Left renal pelvis (tissue), 4 donors: ENCODE measurements at places on chromosomes 1 and 21.

DNA sequence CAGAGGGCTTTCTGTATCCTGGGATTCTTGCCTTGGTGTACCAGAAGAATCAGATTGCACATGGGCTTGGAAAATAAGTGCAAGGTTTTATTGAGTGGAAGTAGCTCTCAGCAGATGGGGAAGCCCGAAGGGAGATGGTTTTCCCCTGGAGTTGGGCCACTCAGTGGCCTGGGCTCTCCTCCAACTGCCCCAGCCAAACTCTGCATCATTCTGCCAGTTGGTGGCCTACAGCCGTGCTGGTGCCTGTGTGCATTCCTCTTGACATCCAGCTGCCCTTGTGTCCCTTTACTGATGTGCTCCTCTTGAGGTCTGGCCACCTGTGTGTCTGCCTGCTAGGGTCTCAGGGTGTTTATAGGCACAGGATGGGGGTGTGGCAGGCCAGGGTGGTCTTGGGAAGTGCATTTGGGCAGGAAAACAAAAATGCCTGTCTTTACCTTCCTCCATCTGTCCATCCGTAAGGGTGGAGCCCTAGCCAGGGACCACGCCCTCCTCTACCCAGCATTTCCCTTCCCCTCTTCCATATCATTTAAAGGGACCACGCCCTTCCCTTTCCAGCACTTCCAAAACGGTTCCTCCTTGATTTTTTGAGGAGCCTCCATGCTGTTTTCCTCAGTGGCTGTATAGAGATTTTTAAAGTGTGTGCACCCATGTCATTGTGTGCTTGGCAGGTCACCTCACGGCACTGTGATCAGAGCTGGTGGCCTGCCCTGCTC, 18.9 kb downstream of the SNAP47 start:
- DNase-seq: no peak

GRCh38 chr1:170131450-170131849, 14.3 kb upstream of the NTMT2 start:
- no peak for DNase-seq

- no peak for DNase-seq
These were observed 15.7 kb downstream of the POU3F1 start for GRCh38 chr1:38030596-38031512.

DNA sequence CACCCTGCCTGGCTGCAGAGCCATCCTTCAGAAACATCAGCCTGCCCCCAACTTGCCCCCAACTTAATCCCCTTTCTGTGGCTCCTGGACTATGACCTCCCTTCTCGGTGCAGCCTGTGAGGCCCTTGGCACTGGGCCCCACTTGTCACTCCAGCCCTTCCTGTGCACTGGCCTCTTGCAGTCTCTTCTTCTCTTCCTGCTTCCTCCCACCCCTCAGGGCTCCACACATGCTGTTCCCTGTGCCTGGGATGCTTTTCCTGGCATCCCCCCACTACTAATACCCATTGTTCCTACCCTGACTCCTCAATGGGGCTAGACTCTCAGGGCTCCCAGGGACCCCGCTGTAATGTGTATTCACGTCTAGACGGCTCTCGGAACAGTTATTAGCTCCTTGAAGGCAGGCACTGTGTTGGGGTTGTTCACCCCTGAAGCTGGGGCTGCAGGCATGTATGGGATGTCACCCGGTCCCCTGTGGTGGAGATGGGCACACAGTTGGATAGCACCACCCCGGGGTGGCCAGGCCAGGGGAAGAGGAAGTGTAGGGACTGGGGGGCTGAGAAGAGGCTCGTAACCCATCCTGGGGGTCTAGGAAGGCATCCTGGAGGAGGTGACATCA, 4.5 kb downstream of the LDLRAD1 start:
- no peak for DNase-seq

DNA sequence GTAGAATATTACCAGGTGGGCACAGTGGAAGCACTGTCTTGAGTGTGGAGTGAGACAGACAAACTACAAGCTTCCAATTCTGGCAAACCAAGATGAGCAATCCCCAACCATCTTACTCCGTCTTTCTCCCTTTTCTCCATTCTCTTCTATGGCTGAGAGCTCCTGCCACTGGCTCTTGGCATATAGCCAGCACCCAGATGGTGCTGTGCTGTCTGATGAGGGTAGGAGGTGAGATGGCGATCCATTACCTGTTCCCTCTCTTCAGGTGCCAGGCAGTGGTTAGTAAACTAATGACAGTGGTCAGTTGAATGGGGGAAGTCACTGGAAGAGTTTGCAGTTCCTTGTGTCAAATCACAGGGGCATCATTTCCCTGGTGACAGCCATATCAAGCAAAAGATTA, 108.4 kb downstream of the FNBP1L start:
- no peak for DNase-seq

- no peak for DNase-seq
These were observed 55.3 kb downstream of the NDUFS5 start for GRCh38 chr1:39081271-39082009.

- DNase-seq: no peak
These were observed 3.8 kb downstream of the TRPM2 start for GRCh38 chr21:44357064-44357837.

GRCh38 chr1:18901147-18901951, 1.0 kb downstream of the ALDH4A1 start:
- DNase-seq: no peak

DNA sequence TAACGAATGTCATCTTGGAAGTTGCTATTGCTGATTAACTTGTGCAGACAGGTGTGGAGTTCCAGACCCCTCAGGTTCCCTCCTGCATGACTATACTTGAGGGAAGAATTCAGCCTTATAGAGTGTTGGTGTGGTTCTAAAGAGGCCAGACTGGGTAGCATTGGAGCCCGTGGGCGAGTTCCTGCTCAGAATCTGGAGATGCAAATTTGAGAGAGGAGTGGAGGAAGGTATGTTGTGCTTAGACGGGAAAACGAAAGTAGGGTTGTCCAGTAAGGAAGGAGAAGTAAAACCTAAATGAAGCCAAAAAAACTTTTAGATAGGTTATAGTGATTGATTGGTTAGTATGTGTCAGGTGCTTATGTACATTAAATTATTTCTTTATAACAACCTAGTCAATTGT, 79.2 kb downstream of the ZNF326 start:
- no peak for DNase-seq

GRCh38 chr1:82329226-82329625, 528.5 kb downstream of the ADGRL2 start:
- no peak for DNase-seq

GRCh38 chr1:231037585-231038517, 2.2 kb downstream of the FAM89A start:
- no peak for DNase-seq

DNA sequence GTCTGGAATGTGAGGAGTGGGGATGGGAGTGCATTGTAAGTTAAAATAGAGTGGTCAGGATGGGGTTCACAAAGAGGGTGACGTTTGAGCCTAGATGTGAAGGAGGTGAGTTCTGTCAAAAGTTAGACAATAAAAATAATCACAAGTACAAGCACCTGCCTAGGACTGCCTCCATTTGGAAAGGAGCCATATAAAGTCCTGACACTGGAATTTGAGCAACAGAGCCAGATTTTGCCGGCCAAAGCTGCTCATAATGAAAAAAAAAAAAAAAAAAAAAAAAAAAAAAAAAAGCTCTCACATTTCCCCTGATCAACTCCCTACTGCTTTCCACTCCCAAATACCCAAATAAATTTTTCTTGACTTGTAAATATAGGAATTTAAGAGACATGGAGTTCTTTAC, 4.1 kb downstream of the PALMD start:
- DNase-seq: no peak

DNA sequence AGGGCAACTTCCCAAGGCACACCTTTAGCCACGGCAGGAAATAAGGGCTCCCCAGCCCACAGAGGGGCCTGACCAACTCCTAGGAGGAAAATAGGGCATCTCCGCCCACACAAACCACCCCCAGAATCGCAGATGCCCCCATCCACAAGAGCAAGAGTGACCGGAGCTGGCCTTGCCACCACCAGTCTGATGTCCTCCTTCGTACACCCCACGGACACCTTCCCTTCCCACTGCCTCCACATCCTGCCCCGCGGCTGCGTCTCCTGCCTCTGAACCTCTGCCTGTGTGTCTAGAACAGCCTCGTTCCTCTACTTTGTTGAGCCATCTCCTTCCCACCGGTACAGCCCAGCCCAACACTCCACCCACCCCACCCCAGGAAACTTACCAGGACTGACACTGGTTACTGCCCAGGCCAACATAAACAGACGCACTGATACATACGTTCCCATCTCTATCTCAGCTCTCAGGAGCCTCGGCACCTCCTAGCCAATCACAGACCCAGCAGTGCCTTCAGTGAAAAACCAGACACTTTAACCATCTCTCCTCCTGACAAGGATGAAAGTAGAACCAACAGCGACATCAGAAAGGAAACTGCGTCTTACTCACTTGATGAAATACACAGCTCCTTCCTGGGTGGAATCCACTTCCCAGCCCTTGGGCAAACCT, 7.6 kb upstream of the PLEKHA6 start:
- DNase-seq: no peak

DNA sequence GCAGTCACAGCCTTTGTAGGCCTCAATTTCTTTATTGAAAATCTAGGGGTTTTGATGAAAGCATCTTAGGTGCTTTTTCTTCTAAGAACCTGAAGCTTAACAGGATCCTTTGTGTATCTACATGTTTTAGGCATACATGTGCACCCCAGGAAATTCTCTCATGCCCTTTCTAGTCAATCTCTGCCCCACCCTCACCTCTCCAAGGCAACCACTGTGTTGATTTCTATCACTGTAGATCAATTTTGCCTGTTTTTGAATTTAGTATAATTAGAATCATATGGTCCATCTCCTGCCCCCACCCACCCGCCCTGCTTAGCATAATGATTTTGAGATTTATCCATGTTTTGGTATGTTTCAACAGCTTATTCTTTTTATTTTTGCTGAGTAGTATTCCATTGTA, 19.4 kb downstream of the VANGL1 start:
- no peak for DNase-seq

DNA sequence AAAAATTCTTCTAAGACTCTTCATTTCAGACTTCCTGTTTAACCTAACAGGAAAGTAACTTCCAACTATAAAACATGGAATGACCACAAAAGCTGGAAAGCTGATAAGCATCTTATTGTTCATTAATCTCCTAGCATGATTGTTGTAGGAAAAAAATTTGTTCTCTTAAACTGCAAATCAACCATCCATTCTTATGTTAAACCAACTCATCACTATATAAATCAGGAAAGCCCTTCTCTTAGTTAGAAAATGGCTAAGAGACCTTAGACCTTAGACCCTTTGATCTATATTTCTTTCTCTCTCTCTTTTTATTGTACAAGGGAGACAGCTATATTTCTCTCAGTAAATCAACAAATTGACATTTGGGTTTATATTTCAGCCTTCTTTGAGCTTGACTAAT, 101.4 kb downstream of the UBE2U start:
- DNase-seq: no peak

GRCh38 chr1:9558946-9559545, 19.8 kb downstream of the SLC25A33 start:
- no peak for DNase-seq

DNA sequence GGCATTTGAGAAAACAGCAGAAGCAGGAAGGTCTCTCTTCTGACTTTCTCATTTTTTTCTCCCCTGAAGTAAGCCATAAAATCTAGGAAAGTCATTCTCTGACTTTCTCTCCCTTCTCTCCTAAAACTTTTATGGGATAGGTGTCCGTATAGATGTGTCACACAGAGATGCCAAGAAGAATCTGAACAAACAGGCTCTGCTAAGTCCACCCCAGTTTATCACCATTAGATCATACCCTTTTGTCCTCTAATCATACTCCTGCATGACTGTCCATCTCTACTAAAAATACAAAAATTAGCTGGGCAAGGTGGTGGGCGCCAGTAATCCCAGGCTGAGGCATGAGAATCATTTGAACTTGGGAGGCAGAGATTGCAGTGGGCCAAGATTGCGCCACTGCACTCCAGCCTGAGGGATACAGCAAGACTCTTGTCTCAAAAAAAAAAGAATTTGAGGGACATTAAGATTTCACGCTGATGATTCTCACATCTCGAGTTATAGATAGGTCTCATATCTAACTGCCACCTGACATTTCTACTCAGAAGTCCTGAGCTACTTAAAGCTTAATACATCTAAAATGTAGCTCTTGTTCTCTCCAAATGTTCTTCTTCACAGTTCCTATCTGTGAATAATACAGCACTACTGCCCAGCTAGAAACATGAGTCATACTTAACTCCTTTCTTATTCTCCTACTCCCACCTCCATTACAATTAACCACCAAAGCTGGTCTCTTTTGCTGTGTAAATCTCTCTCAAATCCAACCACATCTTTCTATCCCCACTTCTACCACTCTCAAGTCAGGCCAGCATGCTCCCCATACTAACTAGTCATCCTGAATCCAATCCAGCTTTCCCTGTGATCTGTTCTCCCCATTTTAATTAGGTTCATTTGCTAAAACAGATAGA, 47.7 kb downstream of the ZNF644 start:
- DNase-seq: no peak

GRCh38 chr1:116259663-116260062, 113.4 kb upstream of the ATP1A1 start:
- DNase-seq: no peak

DNA sequence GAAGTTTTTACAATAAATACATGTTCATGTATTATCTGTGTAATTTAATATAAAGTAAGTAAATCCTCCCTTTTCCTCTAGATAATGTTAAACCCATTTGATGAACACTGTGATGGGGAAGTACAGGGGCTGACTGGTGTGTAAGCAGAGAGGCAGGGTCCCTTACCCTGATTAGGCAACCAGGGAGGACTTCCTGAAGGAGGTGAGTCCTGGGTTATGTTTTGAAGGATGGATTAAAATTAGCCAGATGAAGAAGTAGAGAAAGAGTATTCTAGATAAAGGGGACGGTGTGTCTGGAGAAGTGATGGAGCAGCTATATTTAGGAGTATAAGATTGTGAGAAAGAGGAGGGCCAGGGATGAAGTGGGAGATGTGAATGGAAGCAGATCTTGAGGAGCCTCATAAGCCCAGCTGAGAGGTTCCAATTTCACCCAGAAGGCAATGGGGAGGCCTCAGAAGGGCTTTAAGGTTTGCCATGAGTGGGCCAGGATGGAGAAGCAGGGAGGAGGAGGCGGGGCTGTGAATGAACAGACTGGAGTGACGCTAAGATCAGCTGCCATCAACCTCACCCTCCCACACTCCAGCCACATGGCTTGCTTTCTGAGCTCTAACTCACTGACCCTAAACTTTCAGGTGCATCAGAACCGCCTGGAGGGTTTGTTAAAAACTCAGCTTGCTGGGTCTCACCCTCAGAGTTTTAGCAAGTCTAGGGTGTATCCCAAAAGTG, 30.9 kb upstream of the ID3 start:
- DNase-seq: no peak

DNA sequence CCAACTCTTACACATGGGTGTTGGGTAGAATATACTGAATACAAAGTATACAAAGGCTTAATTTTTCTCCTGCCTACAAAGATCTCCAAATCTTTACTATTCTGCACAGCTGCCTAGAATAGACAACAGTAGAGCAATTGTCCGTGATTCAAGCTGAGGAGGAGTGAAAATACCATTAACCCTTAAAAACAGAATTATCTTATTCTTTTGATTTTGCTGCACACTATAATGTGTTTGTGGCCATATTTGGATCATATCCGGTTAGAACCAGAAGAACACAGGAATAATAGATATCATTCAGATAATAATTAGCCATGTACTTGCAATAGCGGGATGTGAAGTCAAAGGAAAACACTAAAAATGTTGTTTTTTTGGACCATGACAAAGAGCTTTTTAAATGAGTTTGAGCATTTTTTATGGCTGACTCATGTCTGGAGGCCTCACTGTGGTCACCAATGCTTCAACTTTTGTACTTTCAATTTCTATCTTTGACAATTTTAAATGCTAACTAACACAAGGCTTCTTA, 197.6 kb upstream of the FOXD3 start:
- no peak for DNase-seq
